ENCODE measurements at places on chromosomes 2 and 18. TPM values are rescaled to one million over a fixed set of nuclear protein-coding genes. Genes with fewer than 3 reads are reported as not detected.

GRCh38 chr18:75350512-75350839 is 77.0 kb downstream of the SMIM21 start:
- DNase-seq: peak; percentile 68

GRCh38 chr2:95303191-95303919 is 6.2 kb downstream of the KCNIP3 start:
- DNase-seq: no peak

GRCh38 chr2:159131914-159132281 is 154.6 kb downstream of the WDSUB1 start:
- DNase-seq: peak; percentile 98

DNA sequence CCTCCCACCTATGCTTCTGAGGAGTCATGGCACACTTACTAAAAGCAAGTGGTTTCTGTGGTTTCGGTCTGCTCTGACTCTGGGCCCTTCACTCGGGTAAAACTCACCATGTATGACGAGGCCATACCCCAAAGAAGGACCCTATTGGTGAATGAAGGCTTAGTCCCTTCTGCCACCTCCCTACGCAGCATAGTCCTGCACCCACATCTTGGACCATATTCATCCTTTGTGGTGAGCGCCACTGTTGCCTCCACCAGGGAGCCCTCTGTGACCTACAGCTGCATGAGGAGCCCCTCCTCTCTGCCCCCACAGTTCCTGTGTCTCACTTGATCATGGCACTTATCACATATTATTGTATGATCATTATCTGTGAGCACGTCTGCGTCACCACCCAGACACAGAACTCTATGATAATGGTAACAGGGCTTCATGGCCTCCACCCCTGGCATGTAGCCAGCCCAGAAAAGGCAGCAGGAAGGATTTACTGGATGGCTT is 113.3 kb downstream of the TFCP2L1 start:
- no peak for DNase-seq

DNA sequence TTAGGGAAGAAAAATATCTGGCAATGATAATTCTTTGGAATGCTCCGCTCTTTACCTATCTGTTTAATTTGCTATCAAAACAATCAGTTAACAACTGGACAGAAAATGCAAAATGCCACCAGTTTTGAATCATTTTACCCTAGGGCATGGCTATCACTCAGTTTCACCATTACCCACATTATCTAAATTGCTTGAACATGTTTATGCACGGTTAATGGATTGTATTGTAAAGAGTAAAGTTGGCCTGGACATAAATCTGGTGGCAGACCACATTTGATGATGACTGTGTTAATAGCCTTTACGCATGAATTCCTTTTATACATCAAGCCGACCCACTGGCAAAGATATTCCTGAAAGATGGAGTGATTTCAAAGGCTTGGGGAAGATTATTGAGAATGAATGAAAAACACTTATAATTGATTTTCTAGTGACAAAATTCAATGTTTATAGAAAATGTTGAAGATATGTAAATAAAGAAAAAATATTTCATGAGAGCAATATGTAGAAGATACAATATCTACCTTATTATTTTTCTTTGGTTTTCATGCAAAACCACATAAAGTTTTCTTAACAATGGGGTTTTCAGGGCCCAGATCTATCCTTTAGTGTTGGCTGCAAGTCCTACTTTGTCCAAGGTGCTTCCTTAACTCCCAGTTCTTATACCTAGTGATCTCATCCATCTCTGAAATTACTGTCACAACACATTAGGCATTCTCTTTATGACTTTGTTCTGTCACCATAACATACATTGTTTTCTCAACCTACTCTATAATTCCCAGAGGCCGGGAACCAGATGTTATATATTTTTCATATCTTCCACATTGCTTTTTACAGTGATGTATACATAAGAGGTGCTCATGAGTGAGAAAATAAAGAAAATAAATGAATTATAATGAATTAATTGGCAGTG is 265.1 kb downstream of the RIT2 start:
- no peak for DNase-seq

- no peak for DNase-seq
These were observed 2.4 kb upstream of the ZEB2 start for GRCh38 chr2:144522176-144522896.

CHPF gene
- total RNA-seq: 163 TPM

COL3A1 gene
- 458 TPM for total RNA-seq

- no peak for DNase-seq
These were observed 25.9 kb upstream of the ALPP start for GRCh38 chr2:232352511-232353091.

- DNase-seq: peak; percentile 6
These were observed 266.8 kb upstream of the CXCR4 start for GRCh38 chr2:136384531-136385303.

DNA sequence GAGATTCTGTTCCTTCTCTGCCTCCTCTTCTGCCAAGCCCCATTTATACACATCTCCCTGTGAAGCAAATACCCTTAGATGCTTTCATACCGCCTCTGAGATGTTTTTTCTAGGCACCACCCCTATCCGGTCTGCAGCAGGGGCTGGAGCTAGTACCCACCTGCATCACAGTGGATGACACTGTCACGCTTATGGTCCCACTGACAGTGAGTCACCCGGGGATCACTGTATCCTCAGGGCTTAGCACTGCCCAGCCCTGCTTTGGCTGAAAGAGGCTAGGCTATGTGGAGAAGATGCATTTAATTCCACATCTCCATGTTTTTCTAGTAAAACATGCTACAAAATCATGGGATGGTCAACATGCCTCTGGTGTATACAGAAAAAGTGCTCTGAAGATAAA is 9.9 kb downstream of the FABP1 start:
- DNase-seq: no peak

DNA sequence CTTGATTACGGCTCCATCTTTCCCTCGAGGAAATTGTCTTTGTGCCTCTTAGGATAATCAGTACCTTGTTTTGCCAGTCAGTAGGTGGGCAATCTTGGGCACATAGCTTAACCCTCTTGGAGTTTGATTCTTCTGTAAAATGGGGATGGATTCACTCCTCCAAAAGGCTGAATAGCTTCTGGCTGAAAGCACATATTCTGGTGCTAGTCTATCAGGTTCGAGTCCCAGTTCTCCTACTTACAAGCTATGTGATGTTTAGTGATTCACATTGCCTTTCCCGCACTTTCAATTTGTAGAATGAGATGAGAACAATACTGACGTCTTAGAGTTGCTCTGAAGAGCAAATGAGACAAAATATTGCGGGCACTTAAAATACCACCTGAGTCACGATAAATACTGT is 43.9 kb downstream of the ATIC start:
- peak; percentile 64 for DNase-seq

BARD1 gene
- total RNA-seq: 15.5 TPM

- DNase-seq: no peak
These were observed 29.1 kb upstream of the TANK start for GRCh38 chr2:161131074-161131680.

EVX2 gene
- total RNA-seq: not detected

GRCh38 chr2:18829976-18830375 is 240.6 kb upstream of the NT5C1B start:
- DNase-seq: peak; percentile 64

All from astrocyte (in vitro differentiated cells and primary cell).